ENCODE measurements at places on chromosomes 2 and 18.

- no peak for DNase-seq
Measured at GRCh38 chr2:156565066-156565710, 129.0 kb downstream of the GPD2 start.

DNA sequence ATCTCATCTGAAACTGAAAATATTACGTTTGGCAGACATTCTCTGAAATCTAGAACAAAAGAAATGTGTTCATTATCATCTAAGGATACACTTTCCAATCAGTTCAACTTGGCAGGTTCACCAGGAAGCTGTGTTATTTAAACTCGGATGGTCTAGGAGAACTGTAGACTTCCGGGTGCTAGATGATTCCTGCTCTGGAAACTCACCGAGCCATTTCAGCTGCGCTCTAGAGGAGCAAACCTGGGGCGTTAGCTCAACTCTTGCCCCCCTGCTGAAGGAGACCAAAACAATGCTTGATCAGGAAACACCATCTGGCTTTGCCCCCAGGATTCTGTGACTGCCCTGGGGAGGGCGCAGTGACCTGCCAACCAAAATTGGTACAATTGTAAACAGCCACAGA is 22.9 kb downstream of the MLPH start:
- DNase-seq = no peak

- no peak for DNase-seq
Measured at GRCh38 chr2:226894752-226895151, 58.9 kb downstream of the RHBDD1 start.

GRCh38 chr2:164917296-164917903 is 37.9 kb downstream of the SLC38A11 start:
- DNase-seq = no peak

DNA sequence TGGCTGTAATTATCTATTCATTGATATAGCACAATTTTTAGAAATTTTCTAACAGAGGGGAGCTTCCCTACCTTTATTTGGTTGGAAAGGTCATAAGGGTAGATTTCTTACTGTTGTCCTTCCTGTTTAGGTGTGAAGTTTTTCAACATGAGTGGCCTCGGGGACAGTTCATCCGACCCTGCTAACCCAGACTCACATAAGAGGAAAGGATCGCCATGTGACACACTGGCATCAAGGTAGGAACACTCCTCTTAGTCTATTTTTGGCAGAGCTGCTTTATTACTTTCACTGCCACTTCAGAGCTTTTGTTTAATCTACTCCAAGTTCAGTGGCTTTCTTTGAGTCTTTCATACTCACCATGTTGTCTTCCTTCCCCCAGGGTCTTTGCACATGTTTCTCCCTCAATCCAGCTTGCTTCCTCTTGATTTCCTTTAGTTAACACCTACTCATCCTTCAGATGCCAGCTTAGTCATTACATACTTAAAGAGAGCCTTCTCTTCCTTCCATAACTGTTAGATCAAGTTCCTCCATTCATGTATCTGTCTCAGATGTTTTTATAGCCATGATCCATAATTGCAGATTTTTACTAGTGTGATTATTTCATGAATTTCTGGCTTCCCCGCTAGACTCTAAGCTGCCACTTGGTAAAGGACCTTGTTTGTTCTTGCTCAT is 134.5 kb downstream of the PTRHD1 start:
- no peak for DNase-seq

GRCh38 chr2:71043531-71044407 is 24.7 kb upstream of the NAGK start:
- DNase-seq = no peak

GRCh38 chr18:79245517-79246001 is 150.2 kb upstream of the NFATC1 start:
- no peak for DNase-seq
